ENCODE measurements at places on chromosomes 16 and 17. TPM values are rescaled to one million over a fixed set of nuclear protein-coding genes. Genes with fewer than 3 reads are reported as not detected.
A peak's percentile ranks its signal among the peaks of the same experiment; 100 is the strongest.

- peaks cover 16% of the 10 kb centered on the region for H3K4me1 ChIP-seq
- H3K36me3 ChIP-seq = no peaks in the 10 kb centered on the region
- DNase-seq = no peak
- no peak overlapping the region for H3K27ac ChIP-seq
Measured at GRCh38 chr16:82761236-82761635, 134.5 kb downstream of the CDH13 start.

DNA sequence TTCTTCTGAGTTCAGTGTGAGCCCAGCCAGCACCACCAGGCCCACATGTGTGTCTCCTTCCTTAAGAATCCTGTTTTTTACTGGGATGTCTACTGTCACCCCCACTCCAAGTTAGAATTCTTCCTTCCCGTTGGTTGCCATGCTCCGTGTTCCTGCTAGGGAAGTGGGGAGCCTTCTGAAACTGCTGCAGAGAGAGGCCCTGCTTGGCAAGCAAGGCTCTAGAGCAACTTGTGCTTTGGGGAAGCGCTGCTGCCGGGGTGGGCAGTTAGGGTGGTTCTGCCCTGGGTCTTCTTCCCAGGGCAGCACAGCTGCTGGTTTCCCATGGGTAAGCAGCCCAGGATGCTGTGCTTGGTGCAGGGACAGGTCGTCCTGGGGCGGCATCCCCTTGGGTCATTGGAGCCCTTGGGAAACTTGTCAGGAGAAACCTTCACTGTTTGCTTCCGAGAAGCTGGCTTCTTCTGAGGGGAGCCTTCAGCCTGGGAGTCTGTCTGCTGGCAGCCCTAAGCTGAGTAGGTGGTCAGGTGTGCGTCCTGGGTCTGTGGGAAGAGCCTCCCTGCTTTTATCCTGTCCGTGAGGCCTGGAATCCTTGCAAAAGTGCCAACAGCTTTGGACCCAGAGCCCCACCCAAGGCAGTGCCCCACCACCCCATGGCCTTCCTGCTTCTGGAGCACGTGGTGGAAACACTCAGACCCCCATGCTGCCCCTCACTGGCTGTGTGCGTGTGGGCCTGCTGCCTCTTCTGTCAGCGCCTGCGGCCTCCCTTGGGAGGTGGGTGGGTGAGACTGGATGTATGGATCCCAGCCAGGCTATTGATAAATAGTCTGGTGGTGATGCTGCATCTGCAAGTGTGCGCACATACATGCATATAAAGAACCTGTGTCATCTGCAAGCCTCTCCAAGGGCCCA is 71.8 kb downstream of the PLD6 start:
- no peak overlapping the region for H3K4me3 ChIP-seq
- no peaks in the 10 kb centered on the region for H3K27me3 ChIP-seq
- DNase-seq = no peak
- H3K36me3 ChIP-seq = peaks cover 15% of the 10 kb centered on the region
- 0 out of 2 replicates have a peak, but pooled peaks cover 3% of the 10 kb centered on the region for H3K4me1 ChIP-seq

GRCh38 chr16:65445313-65446260 is 323.7 kb upstream of the CDH11 start:
- H3K36me3 ChIP-seq = peaks cover 20% of the 10 kb centered on the region
- DNase-seq = no peak
- H3K27me3 ChIP-seq = peaks cover 3% of the 10 kb centered on the region
- no peak overlapping the region for H3K27ac ChIP-seq

GRCh38 chr17:72422204-72422504 is 301.3 kb downstream of the SOX9 start:
- peaks cover 5% of the 10 kb centered on the region for H3K4me1 ChIP-seq
- peaks cover 14% of the 10 kb centered on the region for H3K36me3 ChIP-seq
- no peak overlapping the region for H3K4me3 ChIP-seq
- H3K27ac ChIP-seq = no peak overlapping the region
- DNase-seq = no peak
- H3K27me3 ChIP-seq = no peaks in the 10 kb centered on the region

DNA sequence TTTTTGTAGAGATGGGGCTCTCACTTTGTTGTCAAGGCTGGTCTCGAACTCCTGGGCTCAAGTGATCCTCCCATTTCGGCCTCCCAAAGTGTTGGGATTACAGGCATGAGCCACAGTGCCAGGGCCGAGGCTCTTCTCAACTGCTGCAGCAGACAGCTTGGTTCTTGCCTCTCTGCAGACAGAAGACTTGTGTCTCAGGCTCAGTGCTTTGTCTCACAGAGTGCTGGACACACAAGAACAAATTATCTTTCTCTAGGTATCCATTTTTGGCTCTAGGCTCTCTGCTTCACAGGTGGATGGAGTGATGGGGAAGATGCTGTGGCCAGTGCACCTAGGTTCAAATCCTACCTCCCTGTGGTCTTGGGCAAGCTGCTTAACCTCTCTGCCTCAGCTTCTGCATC is 80.8 kb upstream of the RNU2-1 start:
- H3K27me3 ChIP-seq = peaks cover 8% of the 10 kb centered on the region
- no peak for DNase-seq
- H3K4me1 ChIP-seq = peaks cover 3% of the 10 kb centered on the region

DNA sequence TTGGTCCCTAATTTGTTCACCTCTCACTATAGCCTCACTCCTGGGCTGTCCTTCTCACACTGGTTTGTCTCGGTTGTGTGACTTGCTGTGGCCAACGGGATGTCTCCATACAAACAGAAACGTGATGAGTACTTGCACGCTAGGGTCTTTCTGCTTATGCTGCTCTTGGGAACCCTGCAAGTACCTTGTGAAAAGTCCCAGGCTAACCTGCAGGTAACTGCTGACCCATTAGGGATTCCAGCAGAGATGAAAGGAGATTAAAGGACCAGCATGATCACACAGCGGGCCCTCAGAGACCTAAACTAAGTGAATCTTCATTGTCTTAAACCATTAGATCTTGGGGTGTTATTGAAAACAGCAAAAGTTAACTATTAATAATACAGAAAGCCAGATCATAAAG is 562.8 kb upstream of the GOT2 start:
- no peak overlapping the region for H3K27ac ChIP-seq
- H3K4me3 ChIP-seq = no peak overlapping the region
- H3K36me3 ChIP-seq = no peaks in the 10 kb centered on the region
- DNase-seq = no peak
- peaks cover 31% of the 10 kb centered on the region for H3K27me3 ChIP-seq

DNA sequence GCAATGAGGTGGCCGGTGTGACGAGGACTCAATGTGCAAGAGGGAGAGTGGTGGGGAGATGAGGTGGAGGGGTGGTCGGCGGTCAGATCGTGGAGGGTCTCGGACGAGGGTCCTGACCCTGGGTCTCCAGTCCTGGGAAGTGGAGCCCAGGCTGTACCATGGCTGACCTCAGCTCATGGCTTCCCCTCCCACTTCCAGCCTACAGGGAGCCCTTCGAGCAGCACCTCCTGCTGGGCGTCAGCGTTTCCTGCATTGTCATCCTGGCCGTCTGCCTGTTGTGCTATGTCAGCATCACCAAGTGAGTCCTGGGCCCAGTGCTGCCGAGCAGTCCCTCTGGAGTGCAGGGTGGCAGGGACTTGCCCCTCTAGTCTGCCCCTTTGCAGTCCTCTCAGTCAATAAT is 41.8 kb downstream of the IL4R start:
- H3K27me3 ChIP-seq = no peaks in the 10 kb centered on the region
- peaks cover 3% of the 10 kb centered on the region for H3K4me1 ChIP-seq
- DNase-seq = peak; percentile 80
- no peak overlapping the region for H3K4me3 ChIP-seq
- H3K27ac ChIP-seq = no peak overlapping the region

DNA sequence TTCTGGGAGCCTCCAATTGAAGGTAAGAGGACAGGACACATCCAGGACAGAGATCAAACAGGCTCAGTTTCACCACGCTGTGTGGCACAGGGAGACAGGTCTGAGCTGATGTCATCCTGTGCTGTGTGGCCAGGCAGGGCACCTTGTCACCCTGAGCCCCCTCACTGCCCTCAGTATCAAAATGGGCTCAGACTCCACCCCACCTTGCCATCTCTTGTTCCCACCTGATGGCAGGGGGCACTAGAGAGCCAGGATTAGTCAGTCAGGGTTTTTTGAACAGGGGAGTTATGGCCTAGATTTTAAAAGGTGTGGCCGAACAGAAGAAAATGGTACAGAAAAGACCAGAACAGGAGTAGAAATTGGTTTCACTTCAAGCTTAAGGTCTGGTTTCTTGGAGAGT is 2.6 kb downstream of the KAT2A start:
- peaks cover 31% of the 10 kb centered on the region for H3K4me1 ChIP-seq
- peak; percentile 62 for DNase-seq
- peaks cover 29% of the 10 kb centered on the region for H3K36me3 ChIP-seq

GRCh38 chr17:56480501-56480900 is 113.0 kb upstream of the NOG start:
- no peak overlapping the region for H3K27ac ChIP-seq
- no peaks in the 10 kb centered on the region for H3K4me1 ChIP-seq
- no peaks in the 10 kb centered on the region for H3K36me3 ChIP-seq
- no peak for DNase-seq
- H3K4me3 ChIP-seq = no peak overlapping the region
- no peaks in the 10 kb centered on the region for H3K27me3 ChIP-seq

- no peak overlapping the region for H3K4me3 ChIP-seq
- no peaks in the 10 kb centered on the region for H3K36me3 ChIP-seq
- DNase-seq = peak; percentile 28
- H3K27ac ChIP-seq = peak overlapping the region; percentile 65
- H3K4me1 ChIP-seq = peaks cover 13% of the 10 kb centered on the region
Measured at GRCh38 chr17:17564896-17565295, 26.6 kb downstream of the PEMT start.

DNA sequence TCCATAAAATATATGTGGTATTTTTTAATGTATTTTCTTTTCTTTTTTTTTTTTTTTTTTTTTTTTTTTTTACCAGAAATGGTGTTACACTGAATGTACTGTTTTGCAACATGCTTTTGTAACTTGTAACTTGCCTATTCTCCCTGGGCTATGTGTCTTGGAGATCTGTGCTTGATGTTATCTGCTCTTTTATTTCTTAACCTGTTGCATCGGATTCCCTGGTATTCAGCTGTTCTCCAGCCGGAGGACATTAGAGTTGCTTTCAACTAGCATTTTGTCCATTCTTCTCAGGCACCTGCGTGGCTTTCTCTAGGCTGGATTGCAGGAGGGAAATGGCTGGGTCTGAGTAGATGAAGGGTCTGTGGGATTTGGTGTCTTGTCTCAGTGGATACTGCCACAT is 47.4 kb downstream of the KATNIP start:
- peaks cover 30% of the 10 kb centered on the region for H3K4me1 ChIP-seq
- H3K27me3 ChIP-seq = no peaks in the 10 kb centered on the region
- no peak overlapping the region for H3K4me3 ChIP-seq
- no peak for DNase-seq
- H3K27ac ChIP-seq = no peak overlapping the region

DNA sequence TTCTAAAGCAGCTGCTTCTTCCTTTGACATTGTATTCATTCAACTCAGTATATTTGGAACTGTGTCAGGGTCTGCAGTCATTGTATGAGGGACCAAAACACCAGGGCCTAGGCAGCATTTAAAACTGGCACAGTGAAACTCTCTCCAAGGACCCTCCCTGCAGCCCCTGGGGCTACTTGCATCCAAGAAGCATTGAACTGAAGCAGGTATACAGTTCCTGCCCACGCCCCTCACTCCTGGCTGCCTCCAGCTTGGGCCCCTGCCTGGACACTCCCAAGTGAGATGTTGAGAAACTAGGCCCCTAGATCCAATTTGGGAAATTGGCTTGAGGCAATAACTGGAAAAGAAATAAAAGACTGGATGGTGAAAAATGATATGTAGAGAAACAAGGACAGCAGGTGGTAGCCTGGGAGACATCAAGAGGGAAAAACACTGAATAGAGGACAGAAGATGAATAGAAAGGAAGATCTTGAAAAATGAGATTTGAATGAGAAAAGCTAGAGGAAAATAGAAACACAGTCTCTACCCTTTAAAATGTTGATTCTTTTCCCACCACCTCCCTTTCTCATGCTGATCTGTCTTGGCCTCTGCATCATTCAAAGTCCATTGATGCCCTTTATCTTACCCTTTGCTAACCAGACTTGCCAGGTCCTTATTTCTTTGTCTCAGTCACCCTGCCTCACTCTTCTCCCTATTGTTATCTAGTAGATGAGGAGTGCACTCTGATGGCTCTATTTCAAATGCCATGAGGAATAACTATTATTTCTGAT is 368.8 kb upstream of the CDH8 start:
- DNase-seq = peak; percentile 16

DNA sequence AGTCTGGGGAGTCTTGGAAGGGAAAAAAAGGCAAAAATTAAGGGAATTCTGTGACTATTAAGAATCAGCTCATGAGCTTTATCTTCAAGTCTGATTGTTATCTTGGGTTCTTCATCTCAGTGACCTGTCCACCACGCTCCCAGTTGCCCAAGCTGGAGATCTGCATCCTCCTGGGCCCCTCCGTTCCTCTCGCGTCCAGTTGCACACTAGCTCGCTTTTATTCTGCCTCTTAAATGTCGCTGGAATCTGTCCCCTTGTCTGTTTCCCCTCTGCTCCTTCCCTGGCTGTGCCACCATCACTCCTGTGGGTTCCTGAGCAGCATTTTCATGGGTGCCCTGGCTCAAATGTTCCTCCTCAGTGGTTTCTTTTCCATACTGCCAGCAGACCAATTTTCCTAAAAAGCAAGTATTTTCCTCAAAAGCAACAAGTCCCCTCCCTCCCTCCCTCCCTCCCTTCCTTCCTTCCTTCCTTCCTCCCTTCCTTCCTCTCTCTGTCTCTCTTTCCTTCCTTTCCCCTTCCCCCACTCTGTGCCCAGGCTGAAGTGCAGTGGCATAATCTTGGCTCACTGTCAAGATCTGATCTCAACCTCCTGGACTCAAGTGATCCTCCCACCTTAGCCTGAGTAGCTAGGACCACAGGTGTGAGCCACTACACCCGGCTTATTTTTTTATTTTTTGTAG is 1.4 kb downstream of the ENDOV start:
- no peak for DNase-seq
- H3K27me3 ChIP-seq = peaks cover 28% of the 10 kb centered on the region
- H3K27ac ChIP-seq = no peak overlapping the region

GRCh38 chr16:56947604-56947995 is 14.2 kb upstream of the CETP start:
- H3K4me1 ChIP-seq = peaks cover 14% of the 10 kb centered on the region
- H3K27ac ChIP-seq = peak overlapping the region; percentile 48
- H3K27me3 ChIP-seq = no peaks in the 10 kb centered on the region
- no peak overlapping the region for H3K4me3 ChIP-seq
- DNase-seq = no peak

GRCh38 chr17:72715906-72716572 is 376.4 kb downstream of the SLC39A11 start:
- H3K4me1 ChIP-seq = peaks cover 11% of the 10 kb centered on the region
- peaks cover 3% of the 10 kb centered on the region for H3K36me3 ChIP-seq

- DNase-seq = no peak
- H3K27ac ChIP-seq = no peak overlapping the region
- no peaks in the 10 kb centered on the region for H3K4me1 ChIP-seq
- H3K27me3 ChIP-seq = no peaks in the 10 kb centered on the region
Measured at GRCh38 chr17:83131401-83132011, 52.1 kb downstream of the METRNL start.

GRCh38 chr17:6455321-6455705 is 11.1 kb downstream of the PIMREG start:
- peak; percentile 62 for DNase-seq
- peaks cover 43% of the 10 kb centered on the region for H3K4me1 ChIP-seq
- peaks cover 4% of the 10 kb centered on the region for H3K36me3 ChIP-seq
- no peaks in the 10 kb centered on the region for H3K27me3 ChIP-seq

The ZNF785 gene
- total RNA-seq = 16.0 TPM

The CORO6 gene
- 7.5 TPM for total RNA-seq

The ICAM2 gene
- total RNA-seq = 0.33 TPM

The PRCD gene
- total RNA-seq = 4.5 TPM

The SDR42E1 gene
- 0.05 TPM for total RNA-seq

The PPP1R27 gene
- total RNA-seq = not detected

The RCVRN gene
- total RNA-seq = not detected

The SLC16A5 gene
- 32.4 TPM for total RNA-seq

The CD7 gene
- total RNA-seq = 0.74 TPM

The ZFHX3 gene
- 2.7 TPM for total RNA-seq

The CACNA1G gene
- total RNA-seq = 6.7 TPM

The PMFBP1 gene
- total RNA-seq = 3.4 TPM
